CD8-positive, alpha-beta memory T cell (primary cell): ENCODE measurements at places on chromosomes 1 and 21.

DNA sequence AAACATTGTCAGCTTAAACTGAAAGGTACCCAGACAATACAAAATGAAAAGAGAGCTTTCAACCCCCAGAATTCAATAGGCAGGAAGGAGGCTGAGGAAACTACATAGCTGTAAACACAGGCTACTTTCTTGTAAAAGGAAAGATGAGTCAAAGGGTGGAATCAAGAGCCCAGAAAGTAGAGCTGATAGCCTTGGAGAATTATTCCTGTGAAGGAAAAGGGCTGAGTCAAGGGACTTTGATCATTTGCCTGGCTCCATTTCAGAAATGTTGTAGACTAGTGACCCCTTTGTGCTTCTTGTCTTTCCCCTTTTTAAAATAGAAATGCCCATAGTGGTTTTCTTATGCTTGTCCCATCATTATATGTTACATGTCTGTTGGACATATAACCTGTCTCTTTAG lies 597.6 kb downstream of the ADGRL2 start:
- no peak for DNase-seq

GRCh38 chr1:231885209-231885854 lies 258.7 kb downstream of the DISC1 start:
- DNase-seq, result no peak

GRCh38 chr1:32247452-32247851 lies 430 bp downstream of the FAM167B start:
- no peak for DNase-seq

DNA sequence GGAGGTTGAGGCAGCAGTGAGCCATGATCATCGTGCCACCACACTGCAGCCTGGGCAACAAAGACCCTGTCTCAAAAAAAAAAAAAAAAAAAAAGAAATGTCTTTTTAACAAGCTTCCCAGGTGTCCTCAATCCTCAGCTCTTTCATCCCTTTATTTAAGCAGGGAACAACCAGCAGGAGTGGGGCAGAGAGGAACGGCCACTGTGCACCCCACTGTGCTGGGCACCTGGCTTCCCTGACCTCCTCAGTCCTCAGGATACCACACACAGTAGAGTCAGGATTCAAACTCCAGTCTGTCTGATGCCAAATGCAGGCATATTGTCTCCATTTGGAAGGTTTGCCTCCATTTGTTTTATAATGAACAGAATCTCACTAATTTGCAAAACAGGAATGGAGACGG lies 19.8 kb upstream of the PTAFR start:
- DNase-seq, result no peak

DNA sequence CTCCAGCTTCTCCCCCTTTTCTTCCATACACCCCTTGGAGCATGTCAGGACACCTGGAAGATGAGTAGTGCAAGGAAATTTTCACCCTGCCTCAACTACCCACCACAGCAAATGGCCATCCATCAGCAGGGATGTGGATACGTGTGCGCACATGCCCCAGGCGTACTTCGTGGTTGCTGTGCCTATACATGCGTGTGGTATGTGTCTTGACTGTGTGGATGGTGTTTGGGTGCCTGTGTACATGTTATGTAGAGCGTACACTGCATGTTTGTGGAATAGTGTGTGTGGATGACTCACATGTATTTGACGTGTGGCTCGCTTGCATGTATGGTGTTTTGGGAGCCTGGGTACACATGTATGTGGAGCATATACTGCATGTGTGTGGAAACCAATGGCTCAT lies 158.5 kb downstream of the RRAGC start:
- DNase-seq, result no peak

- no peak for DNase-seq
These were observed 80.8 kb upstream of the HNRNPU start for GRCh38 chr1:244945109-244945671.

GRCh38 chr1:19643121-19643520 lies 990 bp upstream of the NBL1 start:
- no peak for DNase-seq

GRCh38 chr1:12124693-12125421 lies 41.9 kb upstream of the TNFRSF1B start:
- DNase-seq, result peak; percentile 68
